ENCODE measurements at places on chromosomes 16 and 17.
A peak's percentile ranks its signal among the peaks of the same experiment; 100 is the strongest.

GRCh38 chr17:40104594-40105486 lies 4.5 kb upstream of the NR1D1 start:
- no peak overlapping the region for H3K4me3 ChIP-seq
- H3K27me3 ChIP-seq = no peaks in the 10 kb centered on the region
- no peak overlapping the region for H3K27ac ChIP-seq

DNA sequence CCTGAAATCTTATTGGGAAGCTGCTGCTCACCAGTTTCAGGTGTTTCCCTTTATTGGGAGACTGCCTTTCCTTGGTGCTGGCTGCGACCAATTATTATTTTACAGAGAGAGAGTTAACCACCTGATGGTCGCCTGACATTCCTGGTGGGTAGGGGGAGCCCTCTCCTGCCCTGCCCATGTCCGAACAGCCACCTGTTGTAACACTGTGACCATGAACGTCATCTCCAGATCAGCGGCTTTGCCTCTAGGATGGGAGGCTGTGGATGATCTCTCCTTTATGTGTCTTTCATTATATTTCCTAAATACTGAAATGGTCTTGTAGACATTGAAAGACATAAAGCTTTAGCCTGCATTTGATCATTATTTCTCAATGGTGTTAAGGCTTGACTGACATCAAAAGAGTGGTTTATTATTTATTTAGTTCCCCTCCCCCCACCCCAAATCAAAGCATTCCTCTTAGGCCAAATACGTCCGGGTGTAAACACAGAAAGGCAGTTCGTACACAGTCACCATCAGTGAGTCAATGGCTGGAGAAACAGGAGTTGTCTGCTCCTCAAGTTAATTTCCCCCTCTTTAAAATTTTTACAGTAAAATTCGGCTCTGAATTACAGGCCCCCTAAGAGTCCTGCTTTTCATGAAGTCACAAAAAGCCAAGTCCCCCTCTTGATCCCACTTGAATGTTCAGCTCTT lies 57.8 kb upstream of the CACNG5 start:
- H3K27ac ChIP-seq = no peak overlapping the region
- H3K27me3 ChIP-seq = no peaks in the 10 kb centered on the region
- H3K4me3 ChIP-seq = no peak overlapping the region
- DNase-seq = no peak

- no peak for DNase-seq
- H3K4me1 ChIP-seq = no peaks in the 10 kb centered on the region
- H3K4me3 ChIP-seq = no peak overlapping the region
- no peaks in the 10 kb centered on the region for H3K27me3 ChIP-seq
- no peak overlapping the region for H3K27ac ChIP-seq
- H3K36me3 ChIP-seq = no peaks in the 10 kb centered on the region
Measured at GRCh38 chr17:74234486-74234885, 21.1 kb downstream of the TTYH2 start.

DNA sequence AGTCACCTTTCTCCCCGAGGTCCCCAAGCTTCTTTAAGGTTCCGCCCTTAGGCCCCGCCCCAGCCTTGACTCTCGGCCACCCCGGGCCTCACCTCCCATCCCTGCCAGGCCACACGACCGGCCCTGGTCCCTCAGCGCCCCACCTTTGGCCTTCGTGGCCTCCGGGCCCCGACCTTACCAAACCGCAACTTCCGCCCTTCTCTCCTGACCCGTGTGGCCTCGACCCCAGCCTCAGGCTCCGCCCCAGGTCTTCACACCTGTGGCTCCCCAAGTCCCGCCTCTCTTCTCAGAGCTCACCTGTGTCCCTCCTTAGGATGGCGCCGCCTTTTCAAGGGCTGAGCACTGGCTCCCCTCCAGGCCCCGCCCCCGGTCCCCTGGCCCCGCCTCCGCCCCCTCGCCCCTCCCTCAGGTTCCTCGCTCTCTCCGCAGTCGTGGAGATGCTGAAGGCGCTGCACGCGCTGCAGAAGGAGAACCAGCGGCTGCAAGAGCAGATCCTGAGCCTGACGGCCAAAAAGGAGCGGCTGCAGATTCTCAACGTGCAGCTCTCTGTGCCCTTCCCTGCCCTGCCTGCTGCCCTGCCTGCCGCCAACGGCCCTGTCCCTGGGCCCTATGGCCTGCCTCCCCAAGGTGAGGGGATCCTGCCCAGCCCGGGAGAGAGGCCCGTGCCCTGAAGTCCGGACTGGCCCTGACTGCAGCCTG lies 10.0 kb upstream of the CISD3 start:
- no peak for DNase-seq
- H3K36me3 ChIP-seq = peaks cover 39% of the 10 kb centered on the region
- H3K27me3 ChIP-seq = no peaks in the 10 kb centered on the region
- no peak overlapping the region for H3K27ac ChIP-seq
- H3K4me1 ChIP-seq = peaks cover 9% of the 10 kb centered on the region
- H3K4me3 ChIP-seq = no peak overlapping the region

DNA sequence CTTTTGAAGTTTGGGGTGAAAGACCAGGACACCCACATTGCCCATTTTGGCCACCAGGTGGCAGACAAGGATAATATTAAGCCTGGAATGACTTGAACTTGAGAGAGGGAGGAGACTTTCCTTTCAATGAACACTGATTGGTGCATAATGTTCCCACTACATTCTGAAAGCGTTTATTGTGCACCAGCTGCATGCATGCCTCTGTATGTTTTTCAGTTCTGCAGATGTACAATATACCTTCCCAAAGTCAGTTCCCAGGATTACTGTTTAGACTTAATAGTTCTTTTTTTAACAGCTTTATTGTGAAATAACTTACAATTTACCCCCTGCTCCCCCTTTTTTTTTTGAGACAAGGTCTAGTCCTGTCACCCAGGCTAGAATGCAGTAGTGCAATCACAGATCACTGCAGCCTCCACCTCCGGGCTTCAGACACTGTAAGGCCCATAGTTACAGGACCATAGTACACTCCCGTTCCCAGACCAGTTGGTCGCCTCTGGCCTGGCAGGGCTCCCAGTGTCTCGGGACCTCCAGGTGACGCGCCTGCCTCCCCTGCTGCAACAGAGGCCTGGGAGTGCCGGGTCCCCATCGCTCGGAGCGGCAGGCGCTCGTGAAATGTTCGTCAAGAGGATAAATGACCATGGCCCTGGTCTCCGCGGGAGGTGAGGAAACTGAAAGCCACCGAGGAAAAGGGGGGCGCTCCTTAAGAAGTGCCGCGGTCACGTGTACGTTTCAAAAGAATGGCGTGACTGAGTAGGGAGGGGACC lies 12.2 kb downstream of the CES2 start:
- peaks cover 21% of the 10 kb centered on the region for H3K27me3 ChIP-seq
- H3K36me3 ChIP-seq = peaks cover 16% of the 10 kb centered on the region
- peak overlapping the region; percentile 79 for H3K4me3 ChIP-seq

GRCh38 chr17:82838386-82839063 lies 1.3 kb downstream of the ZNF750 start:
- no peaks in the 10 kb centered on the region for H3K27me3 ChIP-seq
- peaks cover 3% of the 10 kb centered on the region for H3K4me1 ChIP-seq
- no peaks in the 10 kb centered on the region for H3K36me3 ChIP-seq
- H3K4me3 ChIP-seq = no peak overlapping the region
- DNase-seq = no peak

GRCh38 chr16:13634959-13635358 lies 285.0 kb upstream of the ERCC4 start:
- no peak overlapping the region for H3K27ac ChIP-seq
- no peaks in the 10 kb centered on the region for H3K4me1 ChIP-seq
- no peak overlapping the region for H3K4me3 ChIP-seq
- no peak for DNase-seq
- no peaks in the 10 kb centered on the region for H3K36me3 ChIP-seq
- no peaks in the 10 kb centered on the region for H3K27me3 ChIP-seq

GRCh38 chr17:15884731-15885130 lies 60.2 kb upstream of the ADORA2B start:
- H3K27me3 ChIP-seq = no peaks in the 10 kb centered on the region
- no peaks in the 10 kb centered on the region for H3K36me3 ChIP-seq
- H3K27ac ChIP-seq = no peak overlapping the region
- DNase-seq = no peak

- H3K27ac ChIP-seq = no peak overlapping the region
- peaks cover 21% of the 10 kb centered on the region for H3K4me1 ChIP-seq
- H3K36me3 ChIP-seq = no peaks in the 10 kb centered on the region
- DNase-seq = no peak
Measured at GRCh38 chr17:30210366-30210765, 25.1 kb downstream of the SLC6A4 start.

GRCh38 chr17:55990332-55991006 lies 162.8 kb upstream of the ANKFN1 start:
- no peak overlapping the region for H3K4me3 ChIP-seq
- no peaks in the 10 kb centered on the region for H3K27me3 ChIP-seq
- H3K36me3 ChIP-seq = no peaks in the 10 kb centered on the region
- no peaks in the 10 kb centered on the region for H3K4me1 ChIP-seq
- no peak overlapping the region for H3K27ac ChIP-seq

DNA sequence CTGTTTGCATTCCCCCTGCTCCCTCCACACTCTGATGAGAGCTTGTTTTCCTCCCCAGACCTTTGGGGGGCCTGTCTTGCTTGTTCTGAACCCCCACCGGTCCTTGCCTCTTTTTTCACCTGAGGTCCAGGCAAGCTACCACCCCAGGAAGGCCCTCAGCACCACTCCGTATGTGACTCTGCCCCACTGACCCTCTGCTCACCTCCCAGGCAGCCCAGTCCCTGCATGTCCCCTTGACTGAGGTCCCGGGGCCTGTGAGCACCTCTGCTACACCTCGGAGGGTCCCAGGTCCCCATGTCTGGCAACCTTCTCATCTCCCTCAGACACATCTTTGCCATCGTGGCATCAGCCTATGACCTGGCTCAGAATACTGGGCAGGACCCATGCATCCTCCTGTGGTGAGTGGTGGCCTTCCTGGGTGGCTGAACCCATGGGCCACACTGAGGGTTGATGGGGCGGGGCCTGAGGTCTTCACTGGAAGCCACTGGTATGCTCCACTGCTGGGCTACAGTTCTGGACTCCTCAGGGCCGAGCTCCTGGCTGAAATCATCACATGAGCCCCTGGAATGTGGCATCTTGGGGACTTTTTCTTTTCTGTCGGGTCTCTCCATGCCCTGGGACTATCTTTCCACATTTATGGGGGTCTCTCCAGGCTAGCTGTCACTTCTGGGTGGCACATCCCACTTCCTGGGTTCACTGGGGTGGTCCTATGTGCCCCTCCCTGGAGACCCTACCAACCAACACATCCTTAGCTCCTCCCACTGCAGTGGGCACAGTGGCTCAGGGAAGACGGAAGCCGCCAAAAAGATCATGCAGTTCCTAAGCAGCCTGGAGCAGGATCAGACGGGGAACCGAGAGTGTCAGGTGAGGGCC lies 3.5 kb downstream of the MYO15B start:
- H3K4me1 ChIP-seq = peaks cover 12% of the 10 kb centered on the region
- peaks cover 16% of the 10 kb centered on the region for H3K27me3 ChIP-seq
- peak overlapping the region; percentile 12 for H3K4me3 ChIP-seq
- no peaks in the 10 kb centered on the region for H3K36me3 ChIP-seq
- H3K27ac ChIP-seq = peak overlapping the region; percentile 1

- H3K27ac ChIP-seq = peak overlapping the region; percentile 98
- peak overlapping the region; percentile 98 for H3K4me3 ChIP-seq
- H3K27me3 ChIP-seq = no peaks in the 10 kb centered on the region
- H3K36me3 ChIP-seq = peaks cover 43% of the 10 kb centered on the region
Measured at GRCh38 chr17:29292071-29292991, 1.6 kb downstream of the NUFIP2 start.

DNA sequence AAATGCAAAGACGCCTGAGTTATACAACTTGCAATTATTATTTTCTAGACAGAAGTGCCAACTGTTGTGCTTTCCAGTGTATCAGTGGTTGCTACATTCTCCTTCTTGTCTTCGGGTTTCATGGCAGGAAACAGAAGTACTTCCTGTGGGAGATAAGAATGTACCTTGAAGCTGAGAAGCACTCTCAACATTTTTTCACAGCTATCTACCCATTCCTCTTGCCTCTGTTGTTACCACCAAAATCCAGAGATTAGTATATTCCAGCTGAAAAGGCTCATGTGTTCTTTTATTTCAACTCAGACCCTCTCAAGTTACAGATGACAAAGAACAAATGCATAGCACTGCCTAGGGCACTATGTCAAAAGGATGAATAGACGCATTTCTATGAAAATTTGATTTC lies 4.8 kb upstream of the ADAT1 start:
- peaks cover 64% of the 10 kb centered on the region for H3K36me3 ChIP-seq
- H3K4me1 ChIP-seq = peaks cover 30% of the 10 kb centered on the region
- H3K4me3 ChIP-seq = no peak overlapping the region
- H3K27ac ChIP-seq = peak overlapping the region; percentile 74

GRCh38 chr17:27807567-27808470 lies 7.5 kb upstream of the NOS2 start:
- DNase-seq = peak; percentile 91
- H3K4me3 ChIP-seq = peak overlapping the region; percentile 63
- H3K36me3 ChIP-seq = peaks cover 29% of the 10 kb centered on the region
- H3K4me1 ChIP-seq = peaks cover 55% of the 10 kb centered on the region
- H3K27ac ChIP-seq = peak overlapping the region; percentile 100

GRCh38 chr16:35562471-35562870 lies 2103.1 kb downstream of the TP53TG3F start:
- no peaks in the 10 kb centered on the region for H3K36me3 ChIP-seq
- H3K27ac ChIP-seq = no peak overlapping the region
- no peak for DNase-seq
- no peaks in the 10 kb centered on the region for H3K4me1 ChIP-seq

GRCh38 chr16:9235867-9236266 lies 144.4 kb downstream of the HAPSTR1 start:
- no peak overlapping the region for H3K27ac ChIP-seq
- no peak overlapping the region for H3K4me3 ChIP-seq
- no peaks in the 10 kb centered on the region for H3K4me1 ChIP-seq
- DNase-seq = no peak

DNA sequence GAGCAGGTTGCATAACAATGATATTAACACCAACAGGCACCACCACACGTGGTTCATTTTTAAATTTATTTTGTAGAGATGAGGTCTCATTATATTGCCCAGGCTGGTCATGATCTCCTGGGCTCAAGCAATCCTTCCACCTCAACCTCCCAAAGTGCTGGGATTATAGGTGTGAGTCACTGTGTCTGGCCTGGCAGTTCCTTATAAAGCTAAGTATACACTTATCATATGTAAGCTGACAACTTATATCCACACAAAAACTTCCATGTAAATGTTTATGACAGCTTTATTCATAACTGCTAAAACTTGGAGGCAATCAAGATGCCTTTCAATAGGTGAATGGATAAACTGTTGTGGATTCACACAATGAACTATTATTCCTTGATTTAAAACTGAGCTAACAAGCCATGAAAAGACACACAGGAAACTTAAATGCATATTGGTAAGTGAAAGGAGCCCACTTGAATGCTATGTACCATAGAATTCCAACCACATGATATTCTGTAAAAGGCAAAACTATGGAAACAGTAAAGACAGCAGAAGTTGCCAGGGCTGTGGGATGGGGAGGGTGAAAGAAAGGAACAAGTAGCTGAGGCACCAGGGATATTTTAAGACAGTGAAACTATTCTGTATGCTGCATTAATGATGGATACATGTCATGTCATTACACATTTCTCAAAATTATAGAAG lies 156.5 kb upstream of the KCNJ18 start:
- peaks cover 13% of the 10 kb centered on the region for H3K4me1 ChIP-seq
- H3K27me3 ChIP-seq = no peaks in the 10 kb centered on the region
- H3K27ac ChIP-seq = no peak overlapping the region
- H3K36me3 ChIP-seq = peaks cover 34% of the 10 kb centered on the region
- DNase-seq = no peak
